CD4-positive, alpha-beta T cell treated with Interleukin-17A for 1 hour (primary cell): ENCODE measurements at places on chromosomes 11 and 22.
A peak's percentile ranks its signal among the peaks of the same experiment; 100 is the strongest.

DNA sequence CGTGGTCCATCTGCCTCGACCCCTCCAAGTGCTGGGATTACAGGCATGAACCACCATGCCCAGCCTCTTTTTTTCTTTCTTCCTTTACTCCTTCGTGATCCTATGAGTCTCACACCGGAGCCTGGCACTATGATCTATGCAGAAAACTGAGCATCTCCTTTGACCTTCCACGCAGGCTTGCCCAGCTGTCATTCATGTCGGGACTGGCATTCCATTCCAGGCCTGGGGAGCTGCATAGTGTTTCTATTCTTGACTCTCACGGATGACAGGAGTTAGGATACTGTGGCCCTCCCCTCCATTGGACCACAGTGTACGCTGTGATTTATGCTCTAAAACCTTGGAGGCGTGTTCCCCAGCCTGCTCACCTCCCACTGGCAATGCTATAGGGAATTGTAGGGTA, 611.8 kb downstream of the BRD1 start:
- no peak for DNase-seq

DNA sequence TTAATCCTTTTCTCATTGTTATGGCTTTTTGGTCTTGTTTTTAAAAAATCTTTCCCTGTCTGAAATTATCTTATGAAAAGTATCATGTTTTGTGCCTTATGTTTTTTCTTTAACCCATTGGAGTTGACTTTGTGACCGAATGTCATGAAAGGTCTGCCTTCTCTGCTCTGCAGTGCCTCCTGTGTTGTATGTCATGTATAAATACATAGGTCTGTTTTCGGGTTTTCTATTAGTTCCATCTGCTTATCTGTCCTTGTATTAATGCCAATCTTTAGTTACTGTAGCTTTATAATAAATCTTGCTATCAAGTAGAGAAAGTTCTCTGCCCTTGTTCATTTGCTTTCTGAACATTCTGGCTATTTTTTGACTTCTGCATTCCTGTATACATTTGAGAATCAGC, 73.0 kb downstream of the ZBTB44 start:
- no peak for DNase-seq

DNA sequence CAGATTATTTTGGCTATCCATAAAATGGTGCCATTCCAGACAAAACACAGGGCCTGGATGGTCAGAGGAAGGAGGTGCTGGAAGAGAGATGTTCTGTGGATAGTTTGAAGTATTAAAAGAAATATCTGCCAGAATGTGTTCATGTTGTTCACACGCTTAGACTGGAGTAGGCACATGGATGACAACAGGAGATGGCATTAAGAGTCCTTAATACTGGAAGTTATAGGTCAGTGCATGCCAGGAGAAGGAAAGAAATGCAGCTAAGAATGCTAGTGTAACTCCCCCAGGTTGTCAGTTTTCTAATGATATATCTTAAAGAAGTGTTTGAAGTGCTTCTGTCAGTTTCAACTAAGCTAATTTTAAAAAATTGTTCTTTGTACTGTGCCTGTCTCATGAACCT, 20.2 kb downstream of the KREMEN1 start:
- no peak for DNase-seq

- no peak for DNase-seq
Measured at GRCh38 chr11:4569075-4569474, 12.5 kb upstream of the OR52I2 start.

DNA sequence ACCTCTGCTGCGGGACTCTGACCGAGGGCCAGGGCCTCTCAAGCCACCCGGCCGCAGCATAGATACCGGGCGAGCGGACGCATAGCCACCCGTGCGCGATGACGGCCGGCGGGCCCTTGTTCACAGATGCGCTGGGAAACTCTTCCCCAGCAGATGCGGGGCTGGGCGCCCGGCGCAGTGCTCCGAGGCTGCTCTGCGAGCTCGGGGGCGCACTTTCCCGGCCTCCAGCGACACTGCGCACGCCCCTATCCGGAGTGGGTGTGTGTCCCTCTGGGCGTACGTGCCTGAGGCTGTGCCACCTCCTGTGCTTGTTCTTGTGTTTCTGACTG, 104.7 kb upstream of the E2F8 start:
- DNase-seq: no peak

- no peak for DNase-seq
Measured at GRCh38 chr11:47104261-47104950, 72.3 kb downstream of the ARFGAP2 start.

- DNase-seq: no peak
Measured at GRCh38 chr11:20017320-20017719, 143.0 kb downstream of the DBX1 start.

- no peak for DNase-seq
Measured at GRCh38 chr22:29105468-29105867, 32.6 kb downstream of the KREMEN1 start.

- DNase-seq: peak; percentile 51
Measured at GRCh38 chr11:35272391-35272902, 133.5 kb downstream of the CD44 start.

GRCh38 chr22:43516386-43516785, 104.6 kb downstream of the MPPED1 start:
- no peak for DNase-seq

GRCh38 chr11:67440229-67441097, 2.8 kb downstream of the CORO1B start:
- DNase-seq: peak; percentile 39

DNA sequence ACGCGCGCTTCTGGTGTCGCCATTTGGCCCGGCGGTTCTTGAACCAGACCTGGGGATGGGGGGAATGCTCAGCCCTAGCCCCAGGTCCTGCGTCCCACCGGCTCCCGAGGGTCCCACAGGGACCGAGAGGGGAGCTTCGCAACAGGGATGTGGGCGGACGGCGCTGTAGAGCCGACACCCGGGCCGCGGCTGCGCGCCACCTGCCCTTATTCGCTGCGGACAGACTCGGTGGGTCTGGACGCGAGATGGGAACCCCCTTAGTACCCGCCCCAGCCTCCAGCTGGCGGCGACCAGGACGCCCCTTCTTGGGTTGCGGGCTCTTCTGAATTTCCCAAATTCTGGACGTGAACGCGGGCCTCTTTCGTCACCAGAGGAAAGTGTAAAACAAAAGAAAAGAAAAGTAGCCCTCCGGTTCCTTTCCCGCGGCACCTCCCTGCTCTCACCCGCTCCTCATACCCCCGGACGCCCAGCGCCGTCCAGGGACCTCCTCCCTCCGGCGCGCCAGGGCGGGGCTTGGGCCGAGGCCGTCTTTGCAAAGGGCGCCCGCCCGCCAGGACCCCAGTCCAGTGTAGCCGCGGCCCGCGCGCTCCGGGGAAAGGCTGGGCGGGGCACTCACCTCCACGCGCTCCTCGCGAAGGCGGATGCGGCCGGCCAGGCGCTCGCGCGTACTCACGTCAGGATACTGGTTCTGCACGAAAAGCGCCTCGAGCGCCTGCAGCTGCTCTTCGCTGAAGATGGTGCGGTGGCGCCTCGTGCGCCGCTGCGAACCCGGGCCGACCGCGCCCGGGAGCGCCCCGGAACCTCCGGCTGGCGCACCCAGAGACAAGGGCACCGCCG, 827 bp downstream of the GSC2 start:
- DNase-seq: peak; percentile 38

- DNase-seq: no peak
Measured at GRCh38 chr11:93017821-93018690, 48.6 kb downstream of the MTNR1B start.

- peak; percentile 66 for DNase-seq
Measured at GRCh38 chr11:62680825-62681240, 2.0 kb upstream of the UBXN1 start.

GRCh38 chr11:46291441-46292150, 14.1 kb downstream of the CREB3L1 start:
- no peak for DNase-seq

GRCh38 chr11:131253142-131253655, 117.2 kb upstream of the NTM start:
- no peak for DNase-seq

DNA sequence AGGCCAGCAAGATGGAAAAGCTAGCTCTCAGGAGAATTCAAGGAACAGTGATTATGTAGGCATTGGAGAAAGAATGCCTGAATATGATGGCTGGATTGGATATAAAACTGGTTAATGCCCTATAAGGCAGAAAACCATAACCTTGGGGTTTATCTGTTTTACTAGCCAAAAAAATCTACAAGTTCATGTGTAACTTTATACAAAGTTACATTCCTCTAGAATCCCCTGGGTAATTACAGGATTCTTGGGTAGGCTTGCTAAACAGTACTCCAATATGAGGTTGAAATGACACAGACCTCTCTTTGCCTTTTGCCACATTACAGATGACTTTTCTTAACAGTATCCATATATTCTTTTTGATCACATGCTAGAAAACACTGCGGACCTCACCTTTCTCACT, 26.0 kb downstream of the TSPAN18 start:
- DNase-seq: no peak

DNA sequence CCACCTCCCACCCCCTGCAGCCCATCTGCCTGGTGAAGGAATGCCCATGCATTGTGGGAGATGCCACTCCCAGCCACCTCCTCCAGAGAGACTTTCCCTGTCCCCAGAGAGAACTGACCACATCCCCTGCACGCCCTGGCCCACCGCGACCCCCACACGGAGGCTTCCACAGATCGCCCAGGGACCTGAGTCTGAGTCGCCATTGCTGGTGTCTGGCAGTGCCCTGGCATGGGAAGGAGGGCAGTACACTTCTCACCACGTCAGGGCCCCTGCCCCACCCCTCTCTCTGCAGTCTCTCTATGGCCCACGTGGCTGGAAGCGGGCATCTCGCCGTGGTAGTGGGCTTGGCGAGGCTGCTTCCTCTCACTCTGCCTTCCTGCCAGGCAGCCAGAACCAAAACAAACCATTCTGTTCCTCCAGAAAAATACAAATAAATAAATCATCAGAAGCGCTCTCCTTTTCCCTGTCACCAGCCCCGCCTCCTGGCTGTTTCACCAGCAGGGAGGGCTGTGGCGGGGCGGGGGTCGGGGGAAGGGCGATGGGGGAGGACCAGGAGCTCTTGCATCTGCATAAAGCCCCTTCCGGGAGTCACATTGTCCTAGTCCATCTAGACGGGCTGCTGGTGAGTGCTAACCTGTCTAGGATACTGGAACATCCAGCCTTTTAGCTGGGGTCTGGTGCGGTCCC, 20.9 kb downstream of the SHISAL1 start:
- no peak for DNase-seq

- DNase-seq: peak; percentile 21
Measured at GRCh38 chr11:567629-568292, 7.0 kb downstream of the RASSF7 start.

DNA sequence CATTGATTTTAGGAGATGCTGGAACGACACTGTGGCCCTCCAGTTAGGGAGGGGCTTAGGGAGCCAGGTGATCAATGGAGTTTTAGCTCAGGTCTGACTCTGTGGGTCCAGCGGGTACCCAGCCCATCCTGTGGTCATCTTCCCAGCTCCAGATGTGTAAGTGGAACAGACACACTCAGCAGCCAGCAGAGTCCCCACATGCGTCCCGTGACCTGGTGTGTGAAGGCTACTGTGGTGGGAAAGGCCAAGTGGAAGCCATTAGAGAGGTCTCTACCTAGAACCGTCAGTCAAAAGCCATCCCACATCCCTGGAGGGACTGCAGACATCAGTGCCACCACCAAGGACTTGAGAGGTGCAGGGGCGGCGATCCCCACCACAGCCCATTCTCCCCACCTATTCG, 19.9 kb upstream of the CD81 start:
- DNase-seq: no peak

DNA sequence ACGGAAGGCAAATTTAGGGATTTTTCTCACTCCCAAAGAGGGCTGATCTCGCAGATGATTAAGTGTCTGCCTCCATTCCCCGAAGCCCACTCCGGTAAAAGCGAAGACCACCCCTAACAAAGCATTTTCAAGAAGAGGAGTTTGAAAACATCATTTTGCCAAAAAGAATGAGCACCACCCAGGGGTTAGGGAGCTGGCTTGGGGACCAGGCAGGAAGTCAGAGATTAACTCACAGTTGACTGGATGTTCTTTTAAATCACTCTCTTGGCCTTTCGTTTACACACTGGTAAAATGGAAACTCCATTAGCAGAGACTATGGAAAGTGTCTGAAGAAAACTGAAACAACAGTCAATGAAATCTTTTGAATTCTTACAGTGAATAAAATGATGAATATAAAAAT, 7.9 kb upstream of the TRIM44 start:
- no peak for DNase-seq

- no peak for DNase-seq
Measured at GRCh38 chr11:21634956-21635355, 557.9 kb upstream of the ANO5 start.

GRCh38 chr11:72238040-72238450, 5.9 kb downstream of the PHOX2A start:
- peak; percentile 57 for DNase-seq

- no peak for DNase-seq
Measured at GRCh38 chr11:93662175-93662570, 691 bp downstream of the CEP295 start.

GRCh38 chr11:131689049-131689925, 318.9 kb downstream of the NTM start:
- DNase-seq: no peak

- DNase-seq: no peak
Measured at GRCh38 chr22:29093501-29094300, 20.9 kb downstream of the KREMEN1 start.

DNA sequence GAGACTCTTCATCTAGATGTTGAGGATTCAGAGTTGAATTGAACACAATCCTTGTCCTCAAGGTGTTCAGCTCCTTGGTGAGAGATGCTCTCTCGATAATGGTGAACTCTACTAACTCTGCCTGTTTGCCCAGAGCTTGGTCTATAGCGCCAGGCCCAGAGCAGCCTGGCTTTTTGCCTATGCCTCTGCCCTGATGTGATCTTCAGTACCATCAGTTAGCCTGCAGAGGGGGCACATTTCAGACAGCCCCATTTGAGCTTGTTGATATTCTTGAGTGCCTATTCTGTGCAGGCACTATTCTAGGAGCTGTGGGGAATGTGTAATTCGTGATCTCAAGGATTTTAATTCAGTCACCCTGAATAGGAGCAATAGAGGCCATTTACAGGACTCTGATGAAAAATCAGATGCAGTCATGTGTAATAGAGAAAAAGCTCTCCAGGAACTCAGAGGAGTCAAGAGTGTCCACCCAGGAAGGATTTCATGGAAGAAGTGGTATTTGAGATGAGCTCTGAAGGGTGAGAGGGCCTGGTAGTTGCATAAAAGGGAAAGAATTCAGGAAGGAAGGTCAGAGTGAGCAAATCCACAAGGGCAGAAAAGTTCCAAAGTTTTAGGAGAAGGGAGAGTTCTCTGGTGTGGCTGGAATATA, 19.3 kb downstream of the GTPBP1 start:
- DNase-seq: peak; percentile 64

GRCh38 chr11:58466293-58466692, 24.3 kb upstream of the OR5B12 start:
- DNase-seq: no peak

DNA sequence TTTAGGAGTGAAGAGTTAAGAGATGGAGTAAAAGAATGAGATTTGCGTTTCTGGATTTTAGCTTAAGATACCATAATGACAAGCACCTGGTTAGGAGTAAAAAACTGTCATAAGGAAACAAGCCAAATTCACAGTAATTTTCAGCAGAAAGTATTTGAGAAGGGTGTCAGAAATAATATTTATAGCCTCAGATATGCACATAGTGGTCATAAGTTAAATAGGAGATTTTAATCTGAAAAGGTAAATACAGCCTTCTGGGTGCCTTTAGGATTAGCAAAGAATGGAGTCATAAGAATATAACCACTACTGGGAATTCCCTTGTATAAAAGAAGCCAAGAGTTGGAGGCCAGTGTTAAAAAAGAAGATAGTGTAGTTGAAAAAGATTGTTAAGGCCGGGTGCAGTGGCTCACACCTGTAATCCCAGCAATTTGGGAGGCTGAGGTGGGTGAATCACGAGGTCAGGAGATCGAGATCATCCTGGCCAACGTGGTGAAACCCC, 160.1 kb downstream of the SWAP70 start:
- DNase-seq: no peak

GRCh38 chr22:38570779-38571364, 889 bp upstream of the DMC1 start:
- DNase-seq: peak; percentile 42
